ENCODE measurements at places on chromosomes 13 and 19.

- DNase-seq: no peak
Measured at GRCh38 chr19:34261334-34262109, 7.2 kb downstream of the GARRE1 start.

DNA sequence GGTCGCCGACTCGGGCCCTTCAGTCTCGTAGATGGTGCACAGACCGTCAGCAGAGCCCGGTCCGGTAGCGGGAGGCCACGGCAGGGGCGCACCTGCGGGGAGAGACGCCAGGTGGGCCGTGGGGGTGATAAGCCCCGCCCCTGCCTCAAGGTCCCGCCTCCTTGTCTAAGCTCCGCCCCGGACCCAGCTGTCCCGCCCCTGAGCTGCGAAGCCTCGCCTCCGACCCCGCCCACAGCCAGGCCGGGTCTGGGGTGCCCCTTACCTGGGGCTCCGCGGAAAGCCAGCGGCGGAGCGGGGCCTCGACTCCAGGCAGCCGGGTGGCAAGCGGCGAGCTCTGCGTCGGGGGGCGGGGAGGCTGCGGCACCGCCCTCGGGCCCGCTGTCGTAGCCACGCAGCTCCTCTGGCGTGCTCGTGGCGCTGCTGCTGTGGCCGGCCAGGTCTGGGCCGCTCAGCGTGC lies 4.7 kb downstream of the PRR36 start:
- DNase-seq: peak; percentile 65

- no peak for DNase-seq
Measured at GRCh38 chr13:101697745-101698144, 245.3 kb downstream of the ITGBL1 start.

DNA sequence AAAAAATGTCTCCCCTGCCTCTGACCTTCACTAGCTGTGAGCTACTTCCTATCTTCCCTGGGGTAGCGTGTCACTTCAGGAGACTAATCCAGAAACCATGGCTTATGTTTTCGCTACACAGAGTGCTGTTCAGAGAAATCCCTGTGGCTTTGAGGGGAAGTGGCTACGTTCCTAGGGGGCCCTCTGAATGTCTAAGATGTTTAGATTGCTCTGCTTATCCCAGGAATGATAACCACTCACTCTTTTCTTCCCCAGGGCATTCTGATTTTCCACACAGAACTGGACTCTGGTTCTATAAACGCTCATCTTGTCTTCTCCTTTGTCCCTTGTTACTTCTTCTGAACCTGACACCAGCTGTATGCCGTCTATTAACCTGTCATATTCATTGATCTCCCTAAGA lies 572.5 kb downstream of the OLFM4 start:
- DNase-seq: no peak

GRCh38 chr13:102704238-102705058 lies 9.6 kb upstream of the METTL21C start:
- no peak for DNase-seq

DNA sequence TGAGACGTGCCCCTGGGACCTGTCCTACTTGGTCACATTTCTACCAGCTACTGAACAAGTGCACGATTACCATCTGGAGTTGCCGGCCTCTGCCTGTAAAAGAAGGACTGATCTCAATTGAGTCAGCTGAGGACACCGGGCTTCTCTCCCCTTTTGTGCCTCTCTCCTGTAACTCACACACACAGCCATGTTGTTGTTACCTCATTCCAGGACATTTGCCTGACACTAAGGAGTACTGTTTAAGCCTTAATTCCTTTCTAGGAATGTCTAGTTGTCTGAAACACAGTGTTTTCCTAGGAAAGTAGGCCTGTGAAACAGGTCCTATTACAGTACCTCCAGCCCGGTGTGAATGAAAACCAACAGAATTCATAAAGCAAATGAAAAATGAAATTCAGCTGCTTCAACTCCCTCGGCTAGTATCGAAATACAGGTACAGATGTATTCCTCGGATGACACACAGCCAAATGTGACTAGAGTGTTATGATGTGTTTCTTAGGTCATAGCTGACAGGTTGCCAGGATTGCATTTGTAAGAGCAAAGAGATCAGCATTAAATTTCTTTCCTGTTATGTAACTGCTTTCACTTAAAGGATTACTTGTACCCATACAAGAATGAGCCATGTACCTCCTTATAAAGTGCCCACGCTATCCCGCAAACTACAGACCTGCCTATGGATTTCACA lies 152.0 kb upstream of the IRS2 start:
- DNase-seq: no peak

- DNase-seq: no peak
Measured at GRCh38 chr19:39997638-39998216, 867 bp downstream of the ZNF546 start.

GRCh38 chr13:112986946-112987681 lies 18.1 kb downstream of the MCF2L start:
- no peak for DNase-seq

- no peak for DNase-seq
Measured at GRCh38 chr13:41306271-41307145, 4.6 kb upstream of the NAA16 start.

DNA sequence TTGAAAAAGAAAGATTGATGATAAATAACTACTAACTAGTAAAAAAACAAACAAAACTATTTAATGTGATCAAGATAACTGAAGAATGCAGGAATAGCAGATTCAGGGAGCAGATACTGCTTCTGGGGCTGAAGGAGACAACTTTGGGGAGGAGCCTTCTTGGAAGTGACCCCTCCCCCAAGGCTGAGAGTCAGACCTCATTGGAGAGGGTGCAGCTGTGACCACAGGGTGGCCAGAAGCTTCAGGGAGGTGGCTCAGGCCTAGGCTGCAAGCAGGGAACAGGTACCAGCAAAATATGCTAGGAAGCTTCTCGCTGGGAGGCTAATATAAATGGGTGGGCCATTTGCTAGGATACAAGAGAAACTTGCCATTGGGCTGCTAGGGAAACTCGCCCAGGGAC lies 149.9 kb downstream of the MYO16 start:
- DNase-seq: no peak

GRCh38 chr19:7701654-7702457 lies at the start of gene FCER2:
Gene FCER2 (minus strand): TSS chr19:7702131. CDS start chr19:7699760, 2,371 bp downstream.
- no peak for DNase-seq

GRCh38 chr13:23794267-23795161 lies 94.7 kb downstream of the MIPEP start:
- DNase-seq: no peak

- no peak for DNase-seq
Measured at GRCh38 chr13:77040835-77041234, 13.9 kb upstream of the FBXL3 start.

DNA sequence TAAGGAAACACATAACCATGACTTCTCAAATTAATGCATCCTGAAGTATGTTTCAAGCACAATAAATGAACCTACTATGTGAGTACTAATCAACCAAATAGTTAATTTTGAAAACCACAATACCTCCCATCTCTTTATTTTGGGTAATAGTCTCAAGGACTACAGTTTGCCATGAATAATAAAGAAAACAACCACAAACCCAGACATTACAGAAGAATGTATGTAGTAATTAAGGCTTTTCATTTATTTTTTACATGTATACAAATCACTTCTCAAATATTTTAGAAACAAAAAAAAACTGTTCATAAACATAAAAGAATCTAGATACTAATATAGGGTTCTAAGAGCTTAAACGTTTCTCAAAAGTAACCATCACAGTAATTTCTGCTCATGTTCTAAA lies 6.8 kb downstream of the KATNAL1 start:
- DNase-seq: no peak

DNA sequence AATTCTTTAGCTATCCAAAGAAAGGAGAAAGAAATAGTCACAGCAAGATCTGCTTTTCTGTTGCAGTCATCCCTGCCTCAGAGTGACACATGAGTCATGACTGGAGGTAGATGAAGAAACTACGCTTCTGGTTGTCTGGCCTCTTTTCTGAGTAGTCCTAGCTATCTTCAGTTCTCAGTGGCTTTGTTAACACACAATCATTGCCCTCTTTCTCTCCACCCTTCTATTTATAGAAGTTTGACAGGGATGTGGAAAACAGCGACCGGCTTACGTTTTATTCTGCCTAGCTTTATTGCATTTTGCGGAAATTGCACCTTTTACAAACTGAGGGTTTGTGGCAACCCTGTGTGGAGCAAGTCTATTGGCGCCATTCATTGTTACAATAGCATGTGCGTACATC lies 26.7 kb downstream of the SPATA13 start:
- no peak for DNase-seq

DNA sequence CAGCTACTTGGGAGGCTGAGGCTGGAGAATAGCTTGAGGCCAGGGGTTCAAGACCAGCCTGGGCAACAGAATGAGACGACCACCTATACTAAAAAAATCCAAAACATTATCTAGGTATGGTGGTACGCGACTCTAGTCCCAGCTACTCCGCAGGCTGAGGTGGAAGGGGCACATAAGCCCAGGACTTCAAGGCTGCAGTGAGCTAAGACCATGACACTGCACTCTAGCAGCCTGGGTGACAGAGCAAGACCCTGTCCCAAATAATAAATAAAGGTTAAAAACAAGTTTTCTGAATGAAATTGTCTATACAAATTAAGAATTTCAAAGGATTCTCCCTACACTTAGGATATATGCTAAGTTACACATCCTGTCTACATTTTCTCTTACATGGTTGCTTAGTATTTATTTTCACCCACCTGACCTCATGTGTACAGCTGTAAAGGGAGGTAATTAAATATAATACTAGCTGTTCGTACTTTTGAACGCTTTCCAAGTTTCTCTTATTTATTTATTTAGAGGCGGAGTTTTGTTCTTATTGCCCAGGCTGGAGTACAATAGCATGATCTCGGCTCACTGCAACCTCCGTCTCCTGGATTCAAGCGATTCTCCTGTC lies 1.6 kb downstream of the SLC25A30 start:
- DNase-seq: no peak

DNA sequence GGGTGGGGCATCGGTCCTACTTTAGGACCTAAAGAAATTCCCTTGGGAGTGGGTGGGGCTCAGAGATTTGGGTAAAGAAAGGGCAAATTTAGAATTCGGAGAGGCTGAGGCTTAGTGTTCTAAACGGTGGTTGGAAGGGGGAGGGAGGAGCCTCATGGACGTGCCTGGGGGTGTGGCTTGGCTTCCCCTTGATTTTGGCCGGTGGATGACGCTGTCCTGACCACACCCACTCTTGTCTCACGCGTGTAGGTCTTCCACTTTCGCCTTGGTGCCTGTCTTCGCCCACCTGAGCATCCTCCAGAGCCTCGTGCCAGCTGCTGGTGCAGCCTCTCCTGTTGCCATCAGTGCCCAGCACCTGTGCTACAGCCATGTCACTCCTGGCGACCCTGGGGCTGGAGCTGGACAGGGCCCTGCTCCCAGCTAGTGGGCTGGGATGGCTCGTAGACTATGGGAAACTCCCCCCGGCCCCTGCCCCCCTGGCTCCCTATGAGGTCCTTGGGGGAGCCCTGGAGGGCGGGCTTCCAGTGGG lies 1.2 kb upstream of the NUP62 start:
- peak; percentile 68 for DNase-seq

- no peak for DNase-seq
Measured at GRCh38 chr13:34748596-34748995, 193.5 kb upstream of the NBEA start.

- DNase-seq: no peak
Measured at GRCh38 chr19:38055655-38056521, 148.9 kb downstream of the SIPA1L3 start.

DNA sequence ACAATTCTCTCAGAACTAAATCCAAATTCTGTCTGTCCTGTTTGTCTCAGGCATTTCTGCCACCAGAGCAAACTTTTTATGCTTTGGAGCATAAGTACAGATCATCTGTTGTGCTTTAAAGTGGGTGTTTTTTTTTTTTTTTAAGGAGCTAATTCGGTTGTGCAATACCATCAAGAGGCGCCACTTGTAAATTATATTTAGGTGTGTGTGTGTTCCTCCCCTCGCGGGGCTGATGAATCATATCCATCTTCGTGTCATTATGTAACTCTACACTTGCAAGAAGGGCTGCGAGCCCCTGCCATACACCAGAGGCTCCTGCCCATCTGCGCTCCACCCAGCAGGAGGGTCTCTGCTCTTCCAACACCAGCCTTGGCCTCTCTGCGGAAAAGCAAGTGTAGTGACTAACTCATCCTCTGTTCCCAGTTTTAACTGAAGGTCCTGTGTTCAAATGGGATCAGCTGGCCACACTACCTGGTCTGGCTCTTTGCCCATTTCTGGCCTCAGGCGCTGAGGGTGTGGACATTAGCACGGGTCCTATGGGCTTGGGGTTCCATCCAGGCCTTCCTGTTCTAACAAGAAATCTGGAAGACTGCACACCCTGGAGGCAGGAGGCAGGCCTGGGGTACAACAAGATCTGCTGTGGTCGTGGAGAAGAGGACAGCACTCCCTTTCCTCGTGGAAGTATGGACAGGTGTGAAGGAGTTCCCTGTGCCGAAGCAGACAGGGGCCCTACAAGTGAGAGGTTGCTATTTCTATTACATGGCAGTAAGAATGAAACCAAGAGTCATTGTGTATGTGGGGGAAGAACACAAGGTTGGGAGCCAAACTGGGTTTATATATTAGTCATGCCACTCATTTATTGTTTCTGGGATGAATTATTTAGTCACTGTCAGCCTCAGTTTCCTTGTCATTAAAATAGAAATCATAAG lies 96.1 kb upstream of the MBNL2 start:
- DNase-seq: peak; percentile 33

DNA sequence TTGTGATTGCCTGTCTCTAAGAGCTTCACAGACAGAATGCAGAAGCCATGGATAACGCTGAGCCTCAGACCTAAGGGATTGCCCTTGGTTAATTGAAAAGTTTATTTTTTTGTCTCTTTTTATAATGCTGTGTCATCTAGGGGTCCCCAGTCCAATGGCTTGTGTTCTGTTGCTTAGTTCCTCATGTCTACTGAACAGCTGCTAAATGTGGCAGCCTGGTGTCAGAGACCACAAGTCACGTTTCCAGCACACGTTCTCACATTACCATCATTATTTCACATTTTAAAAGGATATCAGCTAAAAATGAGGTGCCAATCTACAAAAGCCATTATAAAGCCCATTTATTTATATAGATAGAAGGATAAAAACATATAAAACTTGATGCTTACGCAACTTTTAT lies 1362.0 kb downstream of the PCDH9 start:
- DNase-seq: no peak

DNA sequence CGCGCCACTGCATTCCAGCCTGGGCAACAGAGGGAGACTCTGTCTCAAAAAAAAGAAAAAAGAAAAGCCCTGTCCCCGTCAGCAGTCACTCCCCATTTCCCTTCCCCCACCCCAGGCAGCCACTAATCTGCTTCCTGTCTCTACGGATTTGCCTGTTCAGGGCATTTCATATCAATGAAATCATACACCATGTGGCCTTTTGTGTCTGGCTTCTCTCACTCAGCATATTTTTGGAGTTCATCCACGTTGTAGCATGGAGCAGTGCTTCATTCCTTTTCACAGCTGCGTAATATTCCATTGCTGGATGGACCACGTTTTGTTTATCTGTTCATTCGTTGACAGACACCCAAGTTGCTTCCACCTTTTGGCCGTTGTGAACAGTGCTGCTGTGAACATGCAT lies 36.1 kb upstream of the KLF2 start:
- no peak for DNase-seq

DNA sequence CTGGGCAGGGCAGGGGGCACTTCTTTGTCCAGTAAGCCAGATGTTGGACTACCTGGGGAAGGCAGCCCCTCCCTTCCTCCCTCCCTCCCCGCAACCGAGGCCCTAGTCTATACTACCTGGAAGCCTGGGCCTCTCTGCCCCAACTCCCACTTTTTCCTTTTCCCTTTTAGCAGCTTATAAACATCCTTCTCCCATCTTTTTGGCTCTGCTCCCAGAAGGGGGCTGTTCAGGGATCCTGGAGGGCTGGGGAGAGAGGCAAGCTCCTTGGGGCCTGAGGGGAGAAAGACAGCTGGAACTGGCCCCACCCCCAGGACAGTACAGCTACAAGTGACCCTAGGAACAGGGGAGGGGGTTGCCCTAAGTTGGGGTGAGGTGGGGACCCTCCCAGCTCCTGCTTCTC lies 44.9 kb downstream of the LYL1 start:
- DNase-seq: no peak

GRCh38 chr19:38277549-38277948 lies 13.2 kb downstream of the SPINT2 start:
- no peak for DNase-seq

All from left cardiac atrium (tissue), 4 donors.